ENCODE measurements at places on chromosomes 16 and 17.

DNA sequence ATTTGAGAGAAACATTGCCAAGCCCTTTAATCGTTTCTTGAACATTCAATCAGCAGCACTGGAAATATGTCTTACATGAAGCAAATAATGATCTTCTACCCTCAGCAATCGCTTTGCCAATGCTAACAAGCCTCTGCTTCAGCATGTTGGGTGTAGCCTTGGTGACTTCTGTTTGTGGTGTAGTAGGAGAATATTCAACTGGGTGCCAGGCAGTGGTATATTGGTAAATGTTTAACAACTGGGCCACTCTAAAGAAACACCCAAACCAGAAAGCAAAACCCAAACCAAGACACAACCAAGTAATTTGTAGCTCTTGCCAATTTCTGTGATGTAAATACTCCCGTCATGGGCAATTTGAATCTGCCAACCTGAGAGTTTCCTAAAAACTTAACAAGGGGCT is 9.7 kb downstream of the CDH13 start:
- no peak for DNase-seq

- DNase-seq, result no peak
These were observed 6.8 kb upstream of the ANKS4B start for GRCh38 chr16:21226749-21227148.

DNA sequence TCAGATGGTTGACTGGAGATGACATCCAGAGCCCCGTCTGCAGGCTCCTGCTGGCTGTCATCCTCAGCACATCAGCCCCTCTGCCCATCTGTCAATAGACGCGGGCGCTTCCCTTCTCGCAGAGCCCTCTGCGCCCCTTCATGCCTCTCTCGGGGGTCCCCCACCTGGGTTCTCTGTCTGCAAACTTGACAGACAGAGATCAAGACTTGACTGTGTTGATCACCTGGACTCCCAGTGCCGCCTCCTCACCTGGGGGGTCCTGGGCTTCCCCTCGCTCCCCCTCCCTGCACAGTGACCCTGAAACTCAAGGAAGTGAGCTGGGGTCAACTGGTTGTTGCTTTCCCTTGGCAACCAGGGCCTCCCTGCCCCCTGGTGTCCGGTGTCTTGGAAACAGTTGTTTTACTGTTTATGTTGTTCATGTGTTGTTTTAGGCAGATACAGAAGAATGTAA is 31.9 kb downstream of the RNF213 start:
- no peak for DNase-seq

- no peak for DNase-seq
These were observed 727.9 kb upstream of the SOX9 start for GRCh38 chr17:71392715-71393567.

DNA sequence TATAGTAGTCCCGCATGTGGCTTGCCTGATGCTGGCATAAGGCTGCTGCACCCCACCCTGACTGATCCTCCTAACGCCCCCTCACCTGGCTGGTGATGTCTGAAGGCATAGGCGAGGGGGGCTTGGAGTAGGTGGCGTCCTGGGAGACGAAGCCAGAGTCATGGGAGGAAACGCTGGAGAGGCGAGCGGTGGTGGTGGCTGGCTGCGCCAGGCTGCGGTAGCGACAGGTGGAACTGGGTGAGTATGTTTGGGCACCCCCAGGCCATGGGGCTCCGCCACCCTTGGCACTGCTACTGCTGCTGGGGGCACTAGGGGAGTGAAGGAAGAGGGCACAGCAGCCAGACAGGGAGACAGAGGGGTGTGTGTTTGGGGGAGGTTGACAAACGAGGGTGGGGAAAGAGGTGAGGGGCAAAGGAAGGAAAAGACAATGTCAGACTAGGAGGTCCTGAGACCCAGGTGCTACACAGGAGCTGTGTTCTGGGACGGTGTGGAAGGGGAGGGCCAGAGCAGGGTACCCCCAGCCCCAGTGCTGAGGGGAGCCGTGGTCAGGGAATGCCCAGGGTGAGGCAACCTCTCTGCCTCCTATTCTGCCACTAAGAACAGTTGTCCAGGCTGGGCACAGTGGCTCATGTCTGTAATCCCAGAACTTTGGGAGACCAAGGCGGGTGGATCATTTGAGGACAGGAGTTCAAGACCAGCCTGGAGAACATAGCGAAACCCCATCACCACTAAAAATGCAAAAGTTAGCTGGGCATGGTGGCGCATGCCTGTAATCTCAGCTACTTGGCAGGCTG is 11.4 kb downstream of the MTSS2 start:
- DNase-seq, result no peak

- no peak for DNase-seq
These were observed 189.1 kb downstream of the CEP112 start for GRCh38 chr17:66002812-66003211.

- no peak for DNase-seq
These were observed 16.8 kb upstream of the ZNF287 start for GRCh38 chr17:16585796-16586195.

- no peak for DNase-seq
These were observed 17.1 kb upstream of the FAM83G start for GRCh38 chr17:19021622-19022083.

- no peak for DNase-seq
These were observed 193.9 kb downstream of the SPECC1 start for GRCh38 chr17:20203018-20203417.

DNA sequence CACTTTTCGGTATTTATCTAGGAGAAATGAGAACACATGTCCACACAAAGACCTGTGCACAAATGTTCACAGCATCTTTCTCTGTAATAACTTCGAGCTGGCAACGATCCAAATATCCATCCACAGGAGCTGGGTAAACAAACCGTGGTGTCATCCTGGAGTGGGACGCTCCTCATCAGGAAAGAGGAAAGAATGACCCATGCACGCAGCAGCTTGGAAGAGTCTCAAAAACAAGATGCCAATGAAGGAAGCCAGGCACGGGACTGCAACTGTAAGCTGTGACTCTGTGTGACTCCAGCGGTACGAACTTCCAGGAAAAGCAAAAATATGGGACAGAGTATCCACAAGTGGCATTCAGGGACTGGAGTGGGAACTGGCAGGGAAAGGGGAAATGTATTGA is 36.7 kb upstream of the CIBAR2 start:
- no peak for DNase-seq

GRCh38 chr17:11251561-11252107 is 10.6 kb downstream of the SHISA6 start:
- no peak for DNase-seq

DNA sequence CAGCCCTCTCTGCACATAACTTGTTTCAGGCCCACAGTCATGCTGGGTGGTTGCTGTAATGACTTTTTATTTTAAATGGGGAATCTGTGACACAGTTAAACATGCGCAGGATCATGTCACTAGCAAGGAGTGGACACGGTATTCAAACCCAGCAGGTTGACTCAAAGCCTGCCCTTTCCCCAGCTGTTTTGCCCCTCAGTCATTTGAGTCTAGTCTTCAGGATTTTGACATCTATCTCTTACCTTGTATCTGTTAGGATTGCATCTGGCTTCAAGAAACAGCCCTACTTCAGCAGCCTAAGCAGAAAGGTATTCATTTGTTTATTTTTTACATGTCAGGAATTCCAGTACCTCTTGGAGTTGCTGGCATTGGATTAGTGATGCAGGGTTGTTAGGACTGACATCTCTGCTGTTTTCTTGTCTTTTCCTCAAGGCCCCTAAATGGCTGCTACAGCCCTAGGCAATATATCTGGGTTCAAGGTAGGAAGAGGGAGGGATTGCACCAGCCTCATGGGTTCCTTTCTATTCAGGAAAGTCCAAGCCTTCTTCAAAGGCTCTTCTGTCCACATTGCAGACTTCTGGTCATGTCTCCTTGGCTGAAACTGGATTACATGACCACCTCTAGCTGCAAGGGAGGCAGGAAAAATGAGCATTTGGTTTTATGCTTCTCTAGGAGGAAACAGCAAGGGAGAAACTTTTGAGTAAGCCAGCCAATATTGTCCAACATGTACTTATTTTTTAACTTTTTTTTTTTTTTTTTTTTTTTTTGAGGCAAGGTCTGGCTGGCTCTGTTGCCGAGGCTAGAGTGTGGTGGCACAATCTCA is 22.8 kb downstream of the ABCC1 start:
- DNase-seq, result no peak

GRCh38 chr16:56910654-56911539 is 21.0 kb upstream of the HERPUD1 start:
- peak; percentile 34 for DNase-seq

- DNase-seq, result no peak
These were observed 5.7 kb downstream of the E4F1 start for GRCh38 chr16:2229091-2229490.

DNA sequence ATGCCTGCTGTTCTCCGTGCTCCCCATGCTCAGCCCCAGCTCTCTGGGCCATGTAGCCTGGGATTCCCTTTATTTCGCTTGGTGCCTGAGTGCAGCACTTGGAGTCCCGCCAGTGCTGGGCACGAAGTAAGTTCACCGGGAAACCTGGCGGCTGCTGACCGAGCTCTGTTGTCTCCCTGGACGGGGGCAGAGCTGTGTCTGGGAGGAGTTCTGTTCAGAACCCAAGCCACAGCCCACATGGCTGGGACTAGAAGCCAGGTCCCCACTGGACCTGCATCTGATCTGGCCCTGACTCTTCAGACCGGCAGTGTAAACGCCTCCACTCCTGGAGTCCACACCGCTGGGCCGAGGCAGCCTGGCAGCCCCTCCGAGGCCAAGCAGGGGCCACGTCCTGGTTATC is 37.5 kb upstream of the CIBAR2 start:
- DNase-seq, result no peak

DNA sequence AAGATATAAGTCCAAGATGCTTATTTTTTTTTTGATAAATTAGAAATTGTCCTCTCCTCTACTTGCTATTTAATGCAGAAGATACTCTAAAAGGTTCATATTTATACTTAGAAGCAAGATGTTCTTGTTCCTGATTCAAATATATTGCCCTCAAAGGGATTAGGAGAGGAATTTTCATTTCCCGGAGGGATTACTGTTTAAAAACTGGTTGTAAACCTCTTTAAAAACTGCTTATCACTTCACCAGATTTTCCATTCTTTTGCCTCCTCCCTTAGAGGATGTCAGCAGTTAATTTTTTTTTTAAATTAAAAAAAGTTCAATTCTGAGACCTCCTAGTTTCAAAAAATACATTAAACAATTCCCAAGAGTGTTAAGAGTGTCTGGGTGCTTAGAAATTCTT is 2.8 kb downstream of the TENT4B start:
- no peak for DNase-seq

DNA sequence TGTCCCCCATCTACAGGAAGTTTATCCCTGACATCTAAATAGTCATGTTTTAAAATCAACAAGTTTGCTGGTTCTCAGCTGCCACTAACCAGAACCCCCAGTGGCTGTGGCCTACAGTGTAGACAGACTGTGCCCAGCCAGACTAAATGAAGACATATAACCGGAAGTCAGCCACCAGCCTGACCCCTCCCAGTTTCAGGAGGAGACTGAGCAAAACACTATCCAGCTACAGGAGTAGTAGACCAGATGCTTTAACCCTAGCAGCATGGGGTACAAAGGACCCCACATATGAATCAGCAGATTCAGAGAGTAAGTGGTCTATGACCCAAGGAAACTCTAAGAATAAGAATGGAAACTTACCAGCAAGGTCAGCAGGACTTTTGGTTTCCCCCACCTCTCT is 83.4 kb downstream of the HIC1 start:
- DNase-seq, result no peak

- DNase-seq, result no peak
These were observed 66.5 kb upstream of the IRX3 start for GRCh38 chr16:54353097-54353496.

DNA sequence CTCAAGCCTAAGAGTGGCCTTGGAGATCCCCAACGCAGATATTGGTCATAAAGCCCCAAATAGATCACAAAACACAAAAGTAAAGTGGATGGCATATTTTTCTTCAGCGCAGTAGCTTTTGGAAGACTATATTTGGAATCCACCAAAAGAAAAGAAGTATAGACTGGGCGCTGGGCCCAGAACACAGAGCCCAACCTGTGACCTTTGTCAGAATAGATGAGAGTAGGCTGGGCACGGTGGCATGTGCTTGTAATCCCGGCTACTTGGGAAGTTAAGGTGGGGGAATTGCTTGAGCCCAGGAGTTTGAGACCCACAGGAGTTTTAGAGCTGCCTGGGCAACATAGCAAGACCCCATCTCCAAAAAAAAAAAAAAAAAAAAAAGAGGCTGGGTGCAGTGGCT is 14.6 kb downstream of the SCIMP start:
- no peak for DNase-seq

DNA sequence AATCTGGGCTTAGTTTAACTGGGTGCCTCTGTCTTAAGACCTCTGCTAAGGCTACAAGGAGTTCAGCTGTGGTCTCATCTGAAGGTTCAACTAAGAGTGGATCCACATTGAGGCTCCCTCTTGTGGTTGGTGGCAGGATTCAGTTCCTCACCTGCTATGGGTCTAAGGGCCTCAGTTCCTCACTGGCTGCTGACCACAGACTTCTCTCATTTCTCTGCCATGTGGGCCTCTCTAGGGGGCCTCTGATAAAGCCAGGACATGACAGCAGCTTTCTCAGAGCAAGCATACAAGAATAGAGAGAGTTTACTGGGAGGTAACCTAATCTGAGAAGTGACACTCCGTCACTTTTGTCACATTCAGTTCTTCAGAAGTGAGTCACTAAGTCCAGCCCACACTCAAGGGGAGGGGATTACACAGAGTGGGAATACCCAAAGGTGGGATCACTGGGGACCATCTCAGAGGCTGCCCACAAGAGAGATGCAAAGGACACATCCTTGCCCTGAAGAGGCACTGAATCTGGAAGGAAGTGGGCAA is 19.2 kb upstream of the ABAT start:
- no peak for DNase-seq

GRCh38 chr17:14919094-14919493 is 346.0 kb downstream of the PMP22 start:
- DNase-seq, result no peak

- no peak for DNase-seq
These were observed 18.2 kb upstream of the METTL2A start for GRCh38 chr17:62405451-62405850.

- no peak for DNase-seq
These were observed 233.3 kb downstream of the CHD9NB start for GRCh38 chr16:52819405-52819804.

GRCh38 chr17:71402661-71403141 is 718.1 kb upstream of the SOX9 start:
- DNase-seq, result no peak

DNA sequence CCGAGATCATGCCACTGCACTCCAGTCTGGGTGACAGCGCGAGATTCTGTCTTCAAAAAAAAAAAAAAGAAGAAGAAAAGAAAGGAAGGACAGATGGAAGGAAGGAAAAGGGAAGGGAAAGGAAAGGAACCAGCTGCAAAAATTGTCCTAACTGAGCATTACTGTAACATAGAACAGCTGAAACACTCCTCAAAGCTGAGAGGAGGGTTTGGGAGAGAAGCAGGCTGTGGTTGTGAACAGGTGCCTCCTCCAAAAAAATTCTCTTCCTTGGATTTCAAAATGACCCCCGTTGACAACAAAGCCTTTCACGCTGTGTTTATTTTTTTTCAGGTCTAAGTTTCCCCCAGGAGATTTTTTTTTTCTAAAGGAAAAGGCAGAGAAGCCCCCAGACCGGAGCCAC is 541.4 kb downstream of the WWOX start:
- no peak for DNase-seq

- no peak for DNase-seq
These were observed 2.4 kb upstream of the TEKT3 start for GRCh38 chr17:15343749-15344148.

Data from stimulated activated CD8-positive, alpha-beta memory T cell treated with anti-CD3 and anti-CD28 coated beads, Interleukin-7, amount 100 ng/mL, for 48 hours (primary cell).